Hematopoietic multipotent progenitor cell treated with erythropoietin and hydrocortisone succinate and interleukin-3 and kit ligand, for 17 days (in vitro differentiated cells): ENCODE measurements at places on chromosomes 7 and 10.

GRCh38 chr7:29243910-29244655, 49.5 kb downstream of the CHN2 start:
- no peak for DNase-seq

DNA sequence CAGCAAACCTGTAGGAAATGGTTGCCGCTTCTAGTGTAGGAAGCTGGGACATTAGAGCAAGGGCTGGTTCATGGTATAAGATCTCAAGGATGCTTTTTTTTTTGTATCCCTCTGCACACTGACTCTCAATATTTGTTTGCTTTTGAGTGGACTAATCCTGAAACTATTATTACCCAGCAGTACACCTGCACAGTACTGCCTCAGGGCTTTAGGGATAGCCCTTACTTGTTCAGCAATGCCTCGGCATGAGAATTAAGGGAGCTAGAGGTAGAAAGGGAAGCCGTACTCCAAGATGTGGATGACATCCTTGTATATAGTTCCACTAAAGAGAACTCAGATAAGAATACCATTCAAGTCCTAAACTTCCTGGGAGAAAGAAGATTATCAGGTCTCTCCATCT, 70.5 kb downstream of the COPG2 start:
- DNase-seq = no peak

DNA sequence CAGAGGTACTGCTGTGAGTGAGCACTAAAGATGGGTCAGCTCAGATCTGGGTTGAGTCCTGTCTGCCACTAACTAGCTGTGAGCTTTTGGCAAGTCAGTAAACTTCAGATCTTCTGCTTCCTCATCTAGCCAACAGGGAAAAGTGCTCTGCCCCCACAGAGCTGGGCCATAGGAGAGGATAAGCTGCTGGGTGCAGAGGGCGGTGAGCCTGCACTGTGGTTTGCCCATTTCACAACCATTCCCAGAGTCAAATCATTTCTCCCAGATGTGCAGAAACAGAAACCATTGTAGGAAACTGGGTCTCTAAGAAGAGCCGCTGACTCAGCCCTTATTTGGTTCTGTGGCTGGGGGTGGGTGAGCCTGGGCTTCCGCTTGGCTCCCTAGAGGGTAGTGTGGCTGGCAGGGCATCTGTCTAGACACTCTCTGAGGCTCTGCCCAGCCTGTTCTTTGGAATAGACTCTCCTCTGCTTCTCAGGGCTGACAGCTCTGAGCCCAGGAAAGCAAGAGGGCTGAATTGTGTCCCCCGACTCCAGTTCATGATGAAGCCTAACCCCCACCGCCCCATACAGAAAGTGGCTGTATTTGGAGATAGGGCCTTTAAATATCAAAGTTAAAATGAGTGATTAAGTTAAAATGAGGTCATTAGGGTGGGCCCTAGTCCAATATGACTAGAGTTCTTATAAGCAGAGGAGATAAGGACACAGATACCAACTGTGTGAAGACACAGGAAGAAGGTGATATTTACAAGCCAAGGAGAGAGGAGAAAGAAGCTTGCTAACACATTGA, 29.5 kb upstream of the ARHGAP22 start:
- DNase-seq = no peak

DNA sequence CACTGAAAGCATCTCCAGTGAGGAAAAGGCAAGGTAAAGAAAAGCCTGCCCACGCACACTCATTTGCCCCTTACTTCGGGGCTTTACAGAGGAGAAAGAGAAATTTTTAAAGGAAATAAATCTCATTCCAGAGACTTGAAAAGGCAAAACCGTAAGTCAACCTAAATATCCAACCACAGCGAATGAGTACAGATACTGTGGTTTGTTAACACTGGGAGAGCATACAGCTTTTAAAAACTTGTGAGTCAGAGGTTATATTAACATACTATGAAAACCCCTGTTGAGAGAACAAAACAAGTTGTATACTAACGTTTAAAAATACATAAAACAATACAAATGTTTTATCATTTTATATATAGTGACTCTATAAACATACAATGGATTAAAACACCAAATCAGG, 28.6 kb upstream of the ST7 start:
- DNase-seq = no peak

DNA sequence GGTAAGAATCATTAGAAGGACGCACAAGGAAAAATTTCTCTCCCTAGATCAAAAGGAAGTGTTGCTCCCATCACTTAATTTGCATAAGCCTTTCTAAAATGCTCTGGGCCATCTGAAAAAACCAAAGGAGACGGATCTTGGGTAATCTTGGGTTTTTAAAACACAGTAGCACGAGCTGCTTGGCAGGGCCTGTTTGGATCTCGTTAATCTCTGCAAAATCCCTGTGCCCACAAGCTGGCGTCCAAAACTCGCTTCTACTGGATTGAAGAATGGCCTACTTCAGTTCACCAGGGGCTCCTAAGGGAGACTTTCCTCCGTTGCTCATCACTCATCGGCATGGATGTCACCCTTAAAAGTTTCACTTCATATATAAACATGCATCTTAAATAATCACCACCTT, 128.6 kb downstream of the RNF216 start:
- DNase-seq = no peak

GRCh38 chr7:152142976-152143595, 117.6 kb downstream of the GALNT11 start:
- DNase-seq = no peak

DNA sequence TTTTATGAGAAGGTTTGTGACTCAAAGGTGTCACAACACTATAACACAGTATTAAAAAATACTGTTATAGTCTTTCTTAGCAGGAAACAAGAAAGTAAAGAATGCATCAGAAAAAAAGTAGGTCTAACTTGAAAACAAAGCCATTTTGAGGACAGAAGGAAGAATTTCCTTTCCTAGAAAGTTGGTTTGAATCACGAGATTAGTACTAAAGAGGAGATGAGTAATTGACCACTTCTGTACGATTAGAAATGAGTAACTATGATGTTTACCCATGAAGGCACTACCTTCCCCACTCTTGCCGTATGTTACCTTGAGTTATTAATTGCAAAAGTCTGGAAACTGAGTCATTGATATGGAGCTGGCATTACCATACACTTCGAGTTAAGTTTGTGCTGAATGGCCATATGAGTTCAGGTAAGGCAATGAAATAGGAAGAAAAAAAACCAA, 65.2 kb downstream of the FAM185A start:
- DNase-seq = no peak

- no peak for DNase-seq
These were observed 67.7 kb upstream of the JCAD start for GRCh38 chr10:30127120-30127541.

- DNase-seq = no peak
These were observed 361.8 kb upstream of the MGMT start for GRCh38 chr10:129105266-129105665.

- DNase-seq = no peak
These were observed 18.2 kb downstream of the BHLHA15 start for GRCh38 chr7:98229441-98229840.

- no peak for DNase-seq
These were observed 64.3 kb upstream of the ANTXRL start for GRCh38 chr10:46222364-46222935.

- no peak for DNase-seq
These were observed 18.7 kb downstream of the DKK1 start for GRCh38 chr10:52332815-52333214.

DNA sequence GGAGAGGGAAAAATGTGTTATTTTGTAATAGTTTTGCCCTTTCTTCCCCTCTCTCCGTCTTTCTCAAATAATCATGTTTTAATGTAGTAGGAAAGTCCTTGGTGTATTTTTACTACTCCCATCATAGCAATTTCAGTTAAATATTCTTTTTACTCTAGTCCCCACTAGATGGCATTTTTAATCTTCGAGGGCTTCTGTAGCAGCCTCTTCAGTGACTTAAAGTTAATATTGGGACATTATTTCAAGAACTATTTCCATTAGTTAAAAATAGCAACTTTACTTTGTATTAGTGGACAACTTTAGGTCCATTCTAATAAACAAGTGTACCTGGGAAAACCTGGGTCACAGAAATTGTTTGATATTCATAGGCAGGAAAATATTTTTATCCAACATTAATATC, 23.0 kb downstream of the EDRF1 start:
- DNase-seq = no peak

DNA sequence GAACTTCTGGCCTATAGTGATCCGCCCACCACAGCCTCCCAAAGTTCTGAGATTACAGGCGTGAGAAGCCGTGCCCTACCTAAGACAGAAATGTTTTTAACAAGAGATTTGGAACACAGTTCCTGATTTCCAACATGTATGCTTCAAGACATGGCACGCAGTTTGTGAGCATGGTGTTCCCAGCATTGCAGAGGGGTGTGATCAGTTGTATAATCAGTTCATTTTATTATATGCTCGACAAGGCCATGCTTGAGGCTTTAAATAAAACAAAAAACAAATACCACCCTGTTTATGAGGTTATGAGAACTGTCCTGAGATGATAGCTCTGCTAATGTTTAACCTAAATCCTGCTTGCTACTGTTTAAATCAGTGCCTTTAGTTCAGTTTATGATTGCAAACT, 60.2 kb downstream of the TASOR2 start:
- no peak for DNase-seq

DNA sequence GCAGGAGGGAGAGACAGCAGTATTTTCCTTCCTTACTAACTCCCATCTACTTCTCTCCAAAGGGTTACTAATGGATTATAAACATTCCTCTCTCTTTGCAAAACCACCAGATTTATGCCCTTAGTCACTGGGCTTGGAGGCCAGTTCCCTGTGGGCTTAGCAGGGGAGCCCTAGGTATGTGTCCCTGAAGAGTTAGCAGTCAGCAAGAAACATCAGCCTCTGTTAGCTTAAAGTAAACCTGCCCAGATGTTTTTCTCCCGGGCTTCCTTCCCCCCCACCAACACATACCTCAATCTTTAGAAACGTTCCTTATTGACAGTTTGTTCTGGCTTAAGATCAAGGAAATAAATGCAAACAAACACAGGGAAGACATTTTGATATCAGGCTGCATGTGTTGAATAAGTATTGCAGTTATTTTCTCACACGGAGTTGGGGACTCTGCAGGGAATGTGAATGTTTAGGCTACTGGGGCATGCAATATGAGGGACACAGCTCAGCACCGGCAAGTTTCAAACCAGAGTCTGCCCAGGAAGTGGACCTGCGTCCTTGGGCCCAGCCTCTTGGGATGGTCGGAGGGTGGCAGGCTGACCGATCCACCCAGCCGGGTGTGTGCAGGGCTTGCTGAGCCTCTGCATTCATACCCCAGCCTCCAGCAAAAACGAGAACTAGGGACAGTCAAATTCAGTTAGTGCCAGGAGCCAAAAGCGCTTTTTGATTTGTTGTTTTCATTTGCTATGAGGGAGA, 252.0 kb upstream of the GRB10 start:
- no peak for DNase-seq

GRCh38 chr7:125279961-125280360, 350.3 kb upstream of the POT1 start:
- DNase-seq = no peak
